ENCODE measurements at places on chromosomes 2 and 18.
A peak's percentile ranks its signal among the peaks of the same experiment; 100 is the strongest.

- no peak for DNase-seq
Measured at GRCh38 chr2:239157771-239158170, 243.0 kb downstream of the HDAC4 start.

GRCh38 chr2:152078662-152079061 is 20.2 kb downstream of the CACNB4 start:
- no peak for DNase-seq

- DNase-seq = no peak
Measured at GRCh38 chr2:19541884-19542283, 183.5 kb upstream of the OSR1 start.

DNA sequence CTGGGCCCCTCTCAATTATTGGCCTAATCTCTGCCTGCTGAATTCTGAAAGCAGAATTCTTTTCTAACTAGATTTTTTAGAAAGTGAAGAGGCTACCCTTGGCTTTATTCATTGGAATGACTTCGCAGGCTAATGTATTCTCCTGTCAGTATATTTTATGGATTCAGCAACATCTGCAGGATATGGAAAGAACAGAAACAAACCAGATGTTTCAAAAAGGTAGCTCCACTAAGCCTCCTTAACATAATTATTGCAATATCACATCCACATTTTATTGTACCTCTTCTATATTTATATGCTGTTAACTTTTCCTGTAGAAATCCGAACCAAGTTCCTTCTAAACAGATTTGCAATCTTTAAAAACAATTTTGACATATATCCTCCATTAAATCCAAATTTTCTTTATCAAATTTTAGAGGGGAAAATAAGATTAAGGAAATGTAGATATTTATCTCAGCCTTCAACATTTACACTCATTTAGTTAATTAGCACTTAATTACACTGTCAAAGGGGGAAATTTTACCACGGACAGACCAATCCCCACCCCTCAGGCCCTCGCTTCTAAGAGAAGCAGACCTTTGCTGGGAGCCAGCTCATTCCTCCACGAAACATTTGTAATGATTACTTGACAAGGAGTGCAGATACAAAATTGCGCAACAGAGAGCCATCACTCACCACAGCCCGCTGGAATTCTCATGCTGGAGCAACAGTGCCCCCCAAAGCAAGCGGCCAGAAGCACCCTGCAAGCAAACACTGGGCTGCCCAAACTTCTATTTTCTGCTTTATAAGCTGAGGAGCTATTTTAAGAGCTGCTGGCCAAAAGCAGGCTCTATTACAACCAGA is 253.4 kb downstream of the ETAA1 start:
- peak; percentile 90 for DNase-seq

All from AG09309 (cell line).